Tongue (tissue), 3 donors: ENCODE measurements at places on chromosomes 7 and 10. TPM values are rescaled to one million over a fixed set of nuclear protein-coding genes. Genes with fewer than 3 reads are reported as not detected.

The ASB15 gene
- 10.8 TPM for total RNA-seq

The TMEM270 gene
- not detected for total RNA-seq

The METTL2B gene
- total RNA-seq: 31.3 TPM

The IFIT1B gene
- 0.92 TPM for total RNA-seq

The TRPV5 gene
- 0.21 TPM for total RNA-seq

GRCh38 chr7:140049339-140050024 is 13.3 kb downstream of the PARP12 start:
- no peak for DNase-seq

GRCh38 chr10:111187096-111187495 is 110.3 kb downstream of the ADRA2A start:
- peak; percentile 25 for DNase-seq

DNA sequence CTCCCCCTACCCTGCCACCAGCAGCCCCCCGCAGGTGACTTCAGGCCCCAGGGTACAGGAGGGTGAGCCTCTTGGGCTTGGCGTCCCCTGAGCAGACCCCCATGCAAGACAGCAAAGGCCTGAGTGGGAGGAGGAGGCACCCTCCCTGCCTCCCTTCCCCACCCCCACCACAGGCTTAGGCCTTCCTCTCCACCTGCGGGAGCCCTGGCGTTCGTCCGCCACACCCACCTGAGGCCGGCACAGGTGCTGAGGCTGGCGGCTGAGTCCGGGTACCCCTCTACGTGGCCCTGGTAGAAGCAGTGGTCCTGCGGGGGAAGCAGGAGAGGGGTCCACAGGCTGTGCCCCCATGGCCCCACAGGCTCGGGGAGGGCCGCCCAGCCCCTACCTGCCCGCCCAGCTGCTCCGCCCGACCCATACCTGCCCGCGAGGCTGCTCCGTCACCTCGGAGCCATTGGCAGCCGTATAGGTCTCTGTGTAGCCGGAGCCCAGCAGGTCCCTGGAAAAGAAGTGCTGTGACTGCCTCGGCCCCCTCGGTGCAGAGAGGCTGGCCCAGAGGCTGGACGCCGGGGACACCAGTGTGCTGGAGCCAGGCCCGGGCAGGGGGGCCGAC is 3.0 kb downstream of the ADAM8 start:
- DNase-seq: no peak

DNA sequence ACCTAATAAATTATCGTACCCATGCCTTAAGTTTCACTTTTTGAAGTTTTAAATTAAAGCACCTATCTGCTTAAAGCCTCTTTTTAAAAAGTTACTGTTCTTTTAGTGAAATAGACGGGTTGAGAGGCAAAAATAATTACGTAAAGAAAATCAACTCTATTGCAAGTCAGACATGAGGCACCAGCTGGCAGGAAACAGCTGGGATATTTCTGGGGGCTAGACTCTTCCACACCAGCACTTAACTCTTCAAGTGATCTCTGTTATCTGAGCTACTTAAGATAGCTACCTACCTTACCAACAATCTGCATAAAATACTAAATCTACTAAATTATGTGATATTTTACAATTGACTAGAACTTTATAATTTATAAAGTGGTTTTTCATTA is 35.8 kb downstream of the GBF1 start:
- peak; percentile 90 for DNase-seq

DNA sequence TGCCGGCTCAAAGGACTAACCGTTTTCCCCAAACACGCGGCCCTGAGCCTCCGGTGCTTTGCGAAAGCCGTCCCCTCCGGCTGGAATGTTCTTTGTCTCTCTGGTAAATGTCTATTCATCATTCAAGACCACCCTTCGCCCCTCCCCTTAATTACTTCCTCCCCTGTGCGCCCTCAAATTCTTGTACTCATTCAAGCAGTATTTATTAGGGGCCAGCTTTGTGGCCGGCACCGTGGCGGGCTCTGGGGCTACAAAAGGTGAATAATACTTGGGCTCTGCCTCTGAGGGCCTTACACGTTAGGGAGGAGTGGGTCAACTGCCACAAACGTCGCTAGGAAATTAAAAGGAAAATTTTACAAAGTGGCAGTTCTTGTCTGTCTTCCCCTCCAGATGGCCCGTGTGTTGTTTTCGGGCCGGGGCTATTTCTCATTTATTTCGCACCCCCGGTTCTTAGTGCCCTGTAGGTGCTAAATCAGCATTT is 1.5 kb upstream of the MEST start:
- peak; percentile 79 for DNase-seq

GRCh38 chr7:49635800-49636199 is 137.6 kb upstream of the VWC2 start:
- DNase-seq: no peak

- no peak for DNase-seq
These were observed 295.3 kb downstream of the SKIDA1 start for GRCh38 chr10:21230219-21230618.

GRCh38 chr10:132945894-132946255 is 3.5 kb upstream of the CFAP46 start:
- no peak for DNase-seq

DNA sequence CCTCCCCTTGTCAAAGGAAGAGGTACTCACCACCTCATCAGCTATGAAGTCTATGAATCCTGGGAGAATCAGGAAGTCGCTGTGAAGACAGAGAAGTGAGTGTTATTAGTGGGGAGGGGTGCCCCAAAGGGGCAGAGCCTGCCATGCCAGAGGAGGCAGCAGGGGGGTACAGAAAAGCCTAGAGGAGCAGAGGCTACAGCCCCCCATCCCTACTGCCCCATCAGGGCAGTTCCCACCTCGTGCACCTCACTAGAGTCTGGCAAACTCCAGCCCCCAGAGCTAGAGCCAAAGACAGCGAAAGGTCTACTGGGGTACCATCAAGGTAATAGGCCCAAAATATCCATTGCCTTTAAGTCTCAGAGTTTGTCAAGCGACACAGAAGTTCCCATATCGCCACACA is 6.1 kb downstream of the IMPDH1 start:
- DNase-seq: no peak

GRCh38 chr10:27393961-27394360 is 110.1 kb upstream of the RAB18 start:
- no peak for DNase-seq

GRCh38 chr10:121113385-121113696 is 262.2 kb downstream of the WDR11 start:
- no peak for DNase-seq

- DNase-seq: peak; percentile 70
These were observed at the start of gene LOXL4 for GRCh38 chr10:98267894-98268693. LOXL4 (minus strand) TSS chr10:98268194; CDS start chr10:98263019, 5,175 bp downstream.

DNA sequence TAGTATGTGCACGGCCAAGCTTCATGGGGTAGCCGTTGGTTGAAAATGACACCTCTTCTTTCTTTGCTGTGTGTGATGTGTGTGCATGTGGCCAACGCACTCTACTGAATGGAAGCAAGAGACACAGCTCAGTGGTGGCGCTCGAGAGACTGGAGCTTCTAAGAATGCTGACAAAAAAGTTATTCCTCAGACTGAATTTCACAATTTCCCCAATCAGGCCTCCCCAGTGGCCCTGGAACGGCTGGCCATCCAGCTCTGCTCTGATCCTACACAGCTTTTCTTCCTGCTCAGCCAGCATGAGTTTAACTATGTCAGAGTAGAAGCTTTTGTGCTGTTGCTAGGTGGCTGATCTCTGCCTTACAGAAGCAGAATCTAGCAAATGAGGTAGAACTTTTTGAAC is 186.7 kb upstream of the PLXDC2 start:
- DNase-seq: peak; percentile 74

DNA sequence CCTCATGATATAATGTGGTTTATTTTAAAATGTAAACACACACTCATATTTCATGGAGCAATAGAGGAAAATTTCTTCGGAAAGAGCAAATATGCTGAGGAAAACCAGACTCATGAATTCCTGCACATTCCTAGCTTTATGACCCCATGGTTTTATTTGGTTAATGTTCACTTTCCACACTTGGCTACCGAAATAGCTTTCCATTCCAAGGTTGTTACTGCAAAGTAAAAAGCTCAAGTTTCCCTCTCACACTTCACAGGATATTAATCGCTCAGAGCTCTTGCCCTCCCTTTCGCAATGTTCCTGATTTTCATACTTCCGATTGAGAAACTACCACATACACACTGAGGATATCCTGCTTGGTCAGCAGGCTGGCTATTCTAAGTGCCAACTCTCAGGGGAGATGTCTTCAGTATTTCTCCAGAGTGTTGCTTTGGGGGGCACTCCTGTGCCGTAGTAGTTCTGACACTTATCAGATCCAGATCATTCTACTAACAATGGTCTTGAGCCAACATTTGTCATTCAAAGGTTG is 77.5 kb upstream of the STEAP1B start:
- DNase-seq: peak; percentile 77

GRCh38 chr7:48421357-48421756 is 250.1 kb downstream of the ABCA13 start:
- no peak for DNase-seq

DNA sequence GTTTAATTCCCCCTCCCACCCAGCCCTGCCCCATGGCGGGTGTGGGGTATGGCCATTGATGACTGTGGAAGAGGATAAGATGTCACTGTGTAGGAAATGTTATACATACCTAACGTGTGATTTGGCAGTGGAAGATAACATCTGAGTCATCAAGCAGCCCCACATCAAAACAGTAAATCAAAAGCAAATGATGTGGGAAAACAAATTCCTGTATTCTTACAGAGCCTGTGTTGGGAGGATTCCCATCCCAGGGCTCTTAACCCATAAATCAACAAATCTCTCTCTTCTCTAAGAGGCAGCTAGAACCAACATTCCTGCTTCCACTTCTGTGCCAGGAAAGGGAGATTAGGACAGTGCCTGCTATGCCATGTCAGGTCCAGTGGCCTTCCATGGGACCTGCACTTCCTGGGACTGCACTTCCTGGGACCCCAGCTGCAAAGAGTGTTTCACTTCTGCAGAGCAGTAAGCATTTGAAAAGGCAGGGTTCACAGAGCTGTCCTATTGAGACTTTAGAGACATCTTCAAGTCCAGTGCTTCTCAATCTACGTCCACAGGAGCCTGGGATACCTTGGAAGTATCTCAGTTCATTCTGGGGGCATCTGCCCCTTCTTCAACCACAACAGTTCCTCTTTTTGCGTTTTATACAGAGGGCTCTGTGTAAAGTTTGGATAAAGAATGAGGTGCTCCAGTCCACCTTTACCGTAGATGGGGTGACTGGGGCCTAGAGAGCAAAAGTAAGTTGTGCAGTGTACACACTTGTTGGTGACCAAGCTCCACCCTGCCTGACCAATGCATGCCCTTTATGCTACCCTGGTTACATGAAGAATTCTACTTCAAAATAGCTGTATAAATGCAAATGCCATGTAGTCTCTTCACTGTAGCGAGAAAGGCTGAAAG is 45.7 kb downstream of the ATXN7L1 start:
- DNase-seq: no peak

DNA sequence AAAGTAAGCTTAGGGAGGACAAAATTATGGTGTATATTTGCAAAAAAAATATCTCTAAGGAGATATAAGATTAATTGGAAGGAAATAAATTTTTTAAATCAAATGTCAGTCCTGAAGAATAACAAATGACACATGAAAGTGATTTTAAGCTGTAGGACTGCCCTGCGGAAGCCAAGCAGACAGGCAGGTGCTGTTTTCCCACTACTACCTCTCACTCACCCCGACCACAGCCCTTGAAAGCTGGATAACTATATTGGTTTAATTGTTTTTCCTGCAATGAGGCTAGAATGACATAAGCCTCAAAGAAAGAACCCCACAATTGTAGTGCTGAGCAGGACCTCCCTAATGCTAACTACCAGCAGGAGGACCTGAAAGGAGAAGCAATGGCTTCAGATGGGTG is 68.6 kb upstream of the VIPR2 start:
- no peak for DNase-seq

GRCh38 chr7:151482883-151483710 is 36.6 kb downstream of the RHEB start:
- no peak for DNase-seq

DNA sequence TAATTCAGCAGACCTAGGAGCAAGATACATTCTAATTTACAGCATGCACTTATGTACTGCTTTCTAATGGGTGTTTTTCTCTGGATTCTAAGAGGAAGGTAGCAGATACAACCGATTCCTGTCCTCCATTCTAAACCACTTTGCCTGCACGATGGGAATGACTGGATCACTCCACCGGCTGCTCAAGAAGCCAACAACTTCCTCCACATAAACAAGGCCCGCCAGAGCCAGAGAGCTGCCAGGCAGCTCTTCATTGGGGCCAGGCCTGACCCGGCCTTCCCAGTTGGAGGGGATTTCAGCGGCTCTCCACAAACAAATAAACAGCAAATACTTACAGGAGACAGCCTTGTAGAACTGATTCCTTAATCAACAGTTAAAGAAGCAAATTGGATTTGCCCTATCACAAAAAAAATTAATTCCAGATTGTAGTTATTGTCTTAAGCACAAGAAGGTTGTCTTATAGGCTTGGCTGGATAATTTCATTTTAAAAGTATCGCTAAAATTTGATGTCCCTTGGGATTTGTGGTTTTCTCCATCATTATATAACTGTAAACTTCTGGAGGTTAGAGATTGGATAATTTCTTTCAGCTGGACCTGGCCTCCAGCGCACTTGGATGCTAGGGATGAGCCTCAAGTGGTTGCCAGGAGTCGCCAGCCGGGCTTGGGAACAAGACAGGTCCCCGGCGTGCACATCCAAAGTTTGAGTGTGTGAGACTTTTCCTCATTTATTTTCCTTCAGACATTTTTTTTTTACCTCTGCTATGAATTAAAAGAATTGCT is 20.9 kb downstream of the EBF3 start:
- peak; percentile 73 for DNase-seq

DNA sequence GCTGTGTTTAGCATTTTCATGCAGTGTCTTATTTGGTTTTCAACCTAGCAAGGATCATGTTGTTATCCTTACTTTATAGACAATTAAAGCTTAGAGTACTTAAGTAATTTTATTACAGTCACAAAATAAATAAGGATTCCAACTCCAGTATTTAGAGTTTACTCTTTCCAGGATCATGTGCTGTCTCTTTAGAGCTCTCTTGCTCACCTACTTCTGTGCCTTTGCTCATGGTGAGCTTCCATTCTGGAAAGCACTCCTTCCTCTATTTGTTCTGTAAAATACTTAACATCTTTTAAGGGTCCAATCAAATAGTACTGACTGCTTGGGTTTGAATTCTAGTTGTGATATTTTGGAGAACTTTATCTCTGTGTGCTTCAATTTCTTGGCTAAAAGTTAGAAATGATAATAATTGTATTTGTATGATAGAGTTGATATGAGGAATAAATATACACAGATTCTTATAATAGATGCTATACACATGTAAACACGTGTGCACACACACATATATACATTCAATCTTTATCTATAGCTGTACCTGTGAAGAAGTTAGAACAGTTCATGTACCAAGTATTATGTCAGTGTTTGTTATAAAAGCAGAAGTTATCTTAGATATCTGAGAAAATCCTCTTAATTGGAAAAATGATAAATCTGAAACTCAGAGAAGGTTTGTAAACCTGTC is 18.2 kb upstream of the CALCR start:
- DNase-seq: no peak
